Transverse colon (tissue), 4 donors: ENCODE measurements at places on chromosomes 1 and 21.

DNA sequence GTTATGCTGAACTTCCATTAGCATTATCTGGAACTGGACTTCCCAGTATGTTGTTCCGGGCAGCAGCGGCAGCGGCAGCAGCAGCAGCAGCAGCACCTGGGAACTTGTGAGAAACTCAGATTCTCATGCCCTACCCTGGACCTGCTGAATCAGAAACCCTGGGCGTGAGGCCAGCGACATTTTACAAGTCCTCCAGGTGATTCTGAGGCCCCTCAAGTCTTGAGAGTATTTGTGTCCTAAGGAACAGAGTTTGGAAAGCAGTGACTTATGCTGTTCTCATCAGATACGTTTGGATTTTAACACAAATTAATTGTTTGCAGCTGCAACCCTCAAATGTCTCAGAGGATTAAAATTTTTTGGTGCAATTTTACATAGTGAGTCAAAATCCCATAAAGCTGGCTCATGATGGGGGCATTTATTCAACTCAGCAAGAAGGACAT is 157.2 kb upstream of the KAZN start:
- no peak for DNase-seq

DNA sequence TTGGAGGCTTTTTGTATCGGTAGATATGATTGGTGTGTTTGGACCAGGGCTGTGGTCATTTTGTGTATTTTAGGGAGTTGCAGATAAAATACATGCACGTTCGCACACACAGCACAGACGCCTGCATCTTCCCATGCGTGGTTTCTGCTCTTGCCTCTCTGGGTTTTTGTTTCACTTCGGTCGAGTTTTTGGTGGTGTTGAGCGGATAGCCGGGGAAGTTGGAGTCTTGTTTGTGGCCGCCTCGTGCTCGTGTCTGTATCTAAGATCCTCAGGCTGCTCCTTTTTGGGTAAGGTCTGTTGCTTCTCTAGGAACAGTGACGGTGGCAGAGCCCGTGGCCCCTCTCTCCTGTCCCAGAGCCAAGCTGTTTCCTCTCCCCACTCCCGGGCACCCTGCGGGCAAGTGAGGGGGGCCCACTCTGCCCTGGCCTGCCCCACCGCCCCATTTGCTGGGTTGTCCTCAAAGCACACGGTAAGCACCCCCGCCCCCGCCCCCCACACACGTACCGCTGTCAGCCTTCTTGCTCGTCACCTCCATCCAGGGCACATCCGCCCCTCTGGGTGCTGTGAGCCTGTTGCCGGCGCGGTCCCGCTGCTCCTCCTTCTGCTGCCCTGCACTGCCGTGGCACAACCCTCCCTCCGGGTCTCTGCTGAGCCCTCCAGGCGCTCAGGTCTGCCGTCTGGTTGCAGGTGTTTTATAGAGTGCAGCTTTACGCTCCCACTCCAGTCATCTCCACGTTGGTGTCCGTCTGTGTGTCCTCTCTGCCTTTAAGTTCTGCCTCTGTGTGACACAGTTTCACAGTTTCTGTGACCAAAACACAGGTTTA is 51.9 kb downstream of the AGPAT3 start:
- DNase-seq = no peak

DNA sequence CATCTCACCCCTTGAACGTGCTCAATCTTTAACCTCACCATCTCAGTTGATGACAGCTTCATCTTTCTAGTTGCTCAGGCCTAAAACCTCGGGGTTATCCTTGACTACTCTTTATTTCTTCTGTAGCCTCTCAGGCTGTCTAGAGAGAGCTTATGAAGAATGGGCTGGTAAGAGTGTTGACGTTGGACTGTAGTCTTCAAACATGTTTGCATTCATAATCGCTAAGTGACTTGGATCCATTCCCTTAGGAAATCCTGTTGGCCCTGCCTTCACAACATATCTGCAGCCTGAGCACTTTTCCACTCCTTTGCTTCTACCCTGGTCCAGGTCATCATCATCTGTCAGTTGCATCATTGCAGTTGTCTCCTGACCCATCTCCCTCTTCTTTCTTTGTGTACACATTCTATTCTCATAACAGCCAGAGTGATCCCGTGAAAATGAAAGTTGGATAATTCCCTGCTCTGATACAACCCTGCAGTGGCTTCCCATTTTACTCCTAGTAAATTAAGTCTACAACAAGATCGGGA is 10.5 kb downstream of the UCK2 start:
- no peak for DNase-seq

DNA sequence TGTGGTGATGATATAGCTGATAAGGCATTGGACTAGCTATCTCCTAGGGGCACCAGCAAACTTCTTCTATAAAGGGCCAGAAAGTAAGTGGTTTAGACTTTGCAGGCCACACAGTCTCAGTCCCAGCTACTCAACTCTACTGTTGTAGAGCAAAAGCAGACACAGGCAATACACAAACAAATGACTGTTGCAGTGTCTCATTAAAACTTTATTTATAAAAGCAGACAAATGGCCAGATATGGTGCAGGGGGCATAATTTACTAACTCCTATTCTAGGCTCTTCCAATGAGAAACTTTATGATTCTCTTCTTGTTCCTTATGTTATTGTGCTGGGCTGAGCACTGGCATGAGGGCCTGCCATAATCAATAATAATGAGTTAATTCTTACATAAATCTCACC is 176.8 kb upstream of the POU3F1 start:
- no peak for DNase-seq

DNA sequence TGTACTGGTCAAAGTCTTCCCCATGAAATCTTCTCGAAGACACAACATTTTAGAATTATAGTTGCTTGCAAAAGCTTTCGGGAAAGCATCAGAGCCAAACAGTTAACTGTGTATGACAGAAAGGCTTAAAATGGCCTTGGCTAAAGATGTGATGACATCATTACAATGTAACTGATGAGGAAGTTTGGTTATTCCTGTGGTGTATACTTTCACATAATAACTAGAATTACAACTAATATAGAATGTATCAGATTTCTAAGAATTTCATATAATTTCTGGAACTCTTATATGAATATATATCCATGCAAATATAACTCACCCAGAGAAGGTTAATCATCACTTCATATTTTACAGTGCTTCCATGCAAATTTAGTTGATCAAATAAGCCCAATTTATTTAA is 8.4 kb downstream of the TP73 start:
- DNase-seq = no peak

GRCh38 chr1:201706109-201706508 is 122.8 kb upstream of the IPO9 start:
- DNase-seq = no peak

DNA sequence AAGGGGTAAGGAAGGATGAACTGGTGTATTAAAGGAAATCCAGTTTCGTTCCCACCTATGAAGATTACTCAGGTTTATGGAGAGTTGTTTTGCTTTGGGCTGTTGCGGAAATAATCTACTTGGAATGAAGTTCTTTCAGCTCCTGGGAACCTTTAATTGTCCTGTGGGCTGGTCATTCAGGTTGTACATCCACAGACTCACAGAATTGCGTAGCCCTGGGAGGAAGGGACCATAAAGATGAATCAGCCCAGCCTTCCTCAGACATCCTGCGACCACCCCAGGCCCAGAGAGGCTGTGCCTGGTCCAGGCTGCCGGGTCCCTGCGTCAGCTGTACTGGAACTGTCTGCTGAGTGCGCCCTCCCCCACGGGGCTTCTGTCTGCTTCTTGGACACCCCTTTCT is 72.7 kb downstream of the GALNT2 start:
- no peak for DNase-seq

DNA sequence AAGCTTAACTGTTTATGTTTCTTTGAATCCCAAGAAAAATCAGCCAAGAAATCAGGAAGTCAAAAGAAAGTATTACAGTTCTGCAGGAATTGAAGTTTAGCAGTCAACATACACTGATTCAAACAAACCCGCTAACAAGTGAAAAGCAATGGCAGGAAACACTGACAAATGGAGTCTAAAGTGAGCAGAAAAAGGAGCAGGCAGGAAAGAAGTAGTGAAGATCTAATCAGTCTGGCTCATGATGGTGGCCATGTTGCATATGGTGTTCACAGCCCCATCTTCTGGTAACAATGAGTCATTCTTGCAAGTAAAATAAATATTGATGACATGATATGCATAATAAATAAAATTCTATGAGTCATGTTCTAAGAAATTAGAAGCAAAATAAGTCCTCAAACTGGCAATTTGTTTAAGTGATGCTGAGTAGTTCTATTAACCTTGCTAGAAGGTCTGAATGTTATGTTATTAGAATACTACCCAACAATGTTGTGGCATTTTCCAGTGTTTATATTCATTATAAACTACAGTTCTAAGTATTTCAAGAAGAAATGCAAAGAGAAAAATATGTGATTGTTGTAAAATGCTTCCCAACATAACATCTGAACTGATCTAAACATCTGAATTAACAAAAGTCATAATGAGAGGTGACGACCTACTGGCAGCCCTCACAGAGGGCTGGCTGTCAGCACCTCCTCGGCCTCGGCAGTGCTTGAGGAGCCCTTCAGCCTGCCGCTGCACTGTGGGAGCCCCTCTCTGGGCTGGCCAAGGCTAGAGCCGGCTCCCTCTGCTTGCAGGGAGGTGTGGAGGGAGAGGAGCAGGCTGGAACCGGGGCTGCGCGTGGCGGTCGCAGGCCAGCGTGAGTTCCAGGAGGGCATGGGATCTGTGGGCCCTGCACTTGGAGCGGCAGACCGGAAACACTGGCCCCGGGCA is 5.7 kb upstream of the ACBD6 start:
- no peak for DNase-seq

- DNase-seq = peak; percentile 20
Measured at GRCh38 chr1:229972600-229973296, 94.3 kb upstream of the GALNT2 start.

GRCh38 chr1:28512058-28512611 is 6.3 kb downstream of the RCC1 start:
- no peak for DNase-seq

- DNase-seq = no peak
Measured at GRCh38 chr1:145695821-145696629, 11.1 kb downstream of the PDZK1 start.

- no peak for DNase-seq
Measured at GRCh38 chr1:200311256-200311655, 98.6 kb downstream of the ZNF281 start.
